ENCODE measurements at places on chromosomes 5 and 9.

GRCh38 chr5:157845914-157846598 is 12.9 kb downstream of the CLINT1 start:
- DNase-seq, result no peak

DNA sequence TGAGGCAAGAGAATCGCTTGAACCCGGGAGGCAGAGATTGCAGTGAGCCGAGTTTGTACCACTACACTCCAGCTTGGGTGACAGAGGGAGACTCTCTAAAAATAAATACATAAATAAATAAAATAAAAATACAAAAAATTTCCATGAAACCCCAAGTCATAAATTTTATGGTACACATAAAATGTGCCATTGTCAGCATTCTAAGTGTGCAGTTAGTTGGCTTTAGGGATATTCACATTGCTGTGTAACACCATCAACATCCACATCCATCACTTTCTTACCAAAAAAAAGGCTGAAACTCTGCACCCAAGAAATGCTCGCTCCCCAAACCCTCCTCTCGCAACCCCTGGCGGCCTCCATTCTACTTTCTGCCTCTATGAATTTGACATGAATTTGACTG is 135.2 kb downstream of the GAPVD1 start:
- DNase-seq, result no peak

GRCh38 chr5:76487821-76488220 is 84.7 kb downstream of the IQGAP2 start:
- DNase-seq, result no peak

- DNase-seq, result no peak
These were observed 78.4 kb upstream of the OTULINL start for GRCh38 chr5:14503017-14503680.

- no peak for DNase-seq
These were observed 51.7 kb upstream of the TUT7 start for GRCh38 chr9:86405926-86406325.

GRCh38 chr5:158506648-158507047 is 593.1 kb downstream of the EBF1 start:
- no peak for DNase-seq

GRCh38 chr5:142506046-142506445 is 179.8 kb downstream of the FGF1 start:
- DNase-seq, result no peak

GRCh38 chr5:172632346-172633092 is 8.5 kb upstream of the NEURL1B start:
- no peak for DNase-seq

GRCh38 chr5:113199122-113199905 is 222.7 kb downstream of the DCP2 start:
- no peak for DNase-seq

GRCh38 chr9:17906176-17906840 is 327.4 kb downstream of the SH3GL2 start:
- no peak for DNase-seq

DNA sequence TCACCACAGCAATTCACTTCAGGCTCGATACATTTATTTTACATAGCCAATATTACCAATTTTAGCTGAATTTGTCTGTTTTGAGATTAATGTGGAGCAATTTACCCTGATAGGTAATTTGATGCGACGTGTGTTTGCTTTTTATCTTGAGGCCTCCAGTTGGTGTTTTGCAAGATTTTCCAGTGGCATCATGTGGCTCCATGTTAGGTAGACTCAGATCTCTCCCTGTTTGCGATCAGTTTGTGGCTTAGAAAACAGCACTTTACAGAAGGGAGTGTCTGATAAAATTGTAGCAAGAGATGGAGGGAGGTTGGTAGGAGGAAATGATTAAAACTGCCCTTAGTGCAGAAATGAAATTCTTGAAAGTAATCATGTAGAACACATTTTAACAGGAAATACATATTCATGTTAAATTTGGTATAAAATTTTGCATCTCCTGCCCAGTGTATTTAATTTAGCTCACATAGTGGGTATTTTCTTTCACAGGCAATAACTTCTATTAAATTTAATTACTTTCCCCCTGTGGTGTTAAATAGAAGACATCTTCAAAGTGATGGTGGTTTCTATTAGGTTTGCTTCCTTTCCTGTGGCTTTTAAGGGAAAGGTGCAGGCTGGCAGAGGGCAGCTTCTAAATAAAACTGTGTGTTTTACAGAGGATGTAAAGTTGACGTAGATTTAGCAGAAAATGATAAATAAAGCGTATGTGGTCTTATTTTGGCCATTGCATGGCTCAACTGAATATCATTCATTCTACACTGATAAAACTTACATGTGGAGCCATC is 135.8 kb downstream of the KDM4C start:
- no peak for DNase-seq

- no peak for DNase-seq
These were observed 57.7 kb downstream of the SMARCA2 start for GRCh38 chr9:2072752-2073405.

- no peak for DNase-seq
These were observed 46.7 kb downstream of the TRIP13 start for GRCh38 chr5:939368-939767.

DNA sequence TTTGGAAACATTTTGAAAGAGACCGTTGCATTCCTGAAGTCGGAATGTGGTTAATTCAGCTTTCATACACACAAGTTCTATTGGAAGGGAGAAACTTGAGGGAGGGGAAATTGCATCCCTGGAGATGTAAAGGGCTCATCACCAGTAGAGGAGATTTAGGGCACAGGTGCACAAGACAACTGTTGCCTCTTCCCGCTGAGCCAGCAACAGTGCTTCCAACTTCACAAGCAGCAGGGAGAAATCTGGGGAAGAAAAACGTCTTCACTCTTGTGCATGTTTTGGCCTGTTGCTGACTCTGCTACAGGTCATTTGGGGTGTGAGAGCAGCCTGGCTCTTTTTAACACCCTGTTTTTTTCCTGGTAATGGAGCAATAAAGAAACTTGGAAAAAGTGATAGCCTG is 277.9 kb downstream of the GAS1 start:
- DNase-seq, result no peak

GRCh38 chr5:139804800-139805397 is 9.3 kb downstream of the PSD2 start:
- DNase-seq, result no peak

- DNase-seq, result no peak
These were observed 36.2 kb downstream of the NEK6 start for GRCh38 chr9:124293718-124294506.

DNA sequence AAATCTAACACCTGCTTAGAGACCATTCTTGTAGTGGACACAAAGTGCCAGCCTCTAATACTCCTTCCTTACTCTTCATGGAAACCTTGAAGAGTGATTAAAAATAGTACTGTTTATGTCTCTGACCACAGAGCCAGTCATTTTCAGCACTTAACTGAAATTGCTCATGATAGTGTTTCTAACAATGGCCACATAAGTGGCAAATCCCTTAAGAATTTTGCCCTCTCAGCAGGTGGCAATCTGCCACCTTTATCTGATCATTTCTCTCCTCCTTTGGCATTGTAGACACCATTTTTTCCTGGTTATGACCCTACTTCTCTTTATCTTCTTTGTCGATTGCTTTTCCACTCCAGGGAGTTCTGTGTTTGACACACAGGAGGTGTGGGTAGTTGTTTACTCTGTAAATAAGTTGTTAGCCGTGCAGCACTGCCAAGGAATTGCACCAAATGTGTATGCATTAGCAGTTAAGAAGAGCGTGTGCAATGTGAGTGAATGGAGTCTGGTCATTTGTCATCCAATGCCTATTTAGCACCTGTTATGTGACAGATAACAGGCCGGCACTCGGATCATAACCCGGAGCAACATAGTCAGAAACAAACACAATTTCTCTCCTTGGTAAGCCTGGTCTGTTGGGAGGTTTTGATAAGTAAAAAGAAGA is 36.8 kb upstream of the STARD4 start:
- DNase-seq, result no peak

- no peak for DNase-seq
These were observed 49.7 kb downstream of the PTBP3 start for GRCh38 chr9:112283582-112284253.
